ENCODE measurements at places on chromosomes 4 and X.

DNA sequence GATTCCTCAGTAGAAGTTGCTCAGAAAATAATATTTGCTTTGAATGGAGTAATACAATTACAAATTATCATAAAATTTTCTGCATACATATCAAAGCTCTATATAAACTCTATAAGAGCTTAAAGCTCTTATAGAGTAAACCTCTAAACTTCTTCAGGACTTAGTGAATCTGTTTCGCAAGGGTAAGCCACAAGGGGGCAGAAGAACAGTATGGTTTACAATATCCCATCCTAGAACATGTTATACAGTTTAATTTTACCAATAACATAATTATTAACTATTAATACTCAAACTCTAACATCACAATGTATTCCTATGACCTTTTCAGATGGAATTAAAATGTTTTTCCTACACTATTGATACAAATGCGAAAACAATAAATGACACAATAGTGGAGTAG is 33.8 kb upstream of the SPANXN1 start:
- no peak for DNase-seq

DNA sequence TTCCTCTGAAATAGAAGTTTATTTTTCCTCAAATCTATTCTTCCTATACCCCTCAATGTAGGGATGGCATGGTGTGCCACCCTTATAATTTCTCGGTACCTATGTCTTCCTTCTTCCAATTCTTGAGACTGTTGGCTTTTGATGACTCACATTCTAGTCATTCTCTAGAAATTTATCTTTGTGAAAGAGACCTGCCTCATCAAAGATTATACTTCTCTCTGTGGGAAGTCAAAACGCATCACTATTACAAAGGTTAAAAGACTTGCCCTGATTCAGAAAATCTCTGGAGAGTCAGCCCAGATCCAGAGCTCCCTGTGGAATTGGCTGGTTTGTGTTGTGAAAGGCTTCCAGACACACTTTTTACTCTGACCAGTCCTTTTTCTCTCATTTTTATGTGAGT is 65.9 kb upstream of the FSTL5 start:
- no peak for DNase-seq

DNA sequence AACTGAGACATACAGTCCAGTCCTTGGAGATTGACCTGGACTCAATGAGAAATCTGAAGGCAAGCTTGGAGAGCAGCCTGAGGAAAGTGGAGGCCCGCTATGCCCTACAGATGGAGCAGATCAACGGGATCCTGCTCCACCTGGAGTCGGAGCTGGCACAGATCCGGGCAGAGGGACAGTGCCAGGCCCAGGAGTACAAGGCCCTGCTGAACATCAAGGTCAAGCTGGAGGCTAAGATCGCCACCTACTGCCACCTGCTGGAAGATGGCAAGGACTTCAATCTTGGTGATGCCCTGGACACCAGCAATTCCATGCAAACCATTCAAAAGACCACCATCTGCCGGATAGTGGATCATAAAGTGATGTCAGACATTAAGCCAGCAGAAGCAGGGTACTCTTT is 20.4 kb upstream of the FRMPD3 start:
- no peak for DNase-seq

GRCh38 chr4:102430461-102430910 is 70.7 kb upstream of the NFKB1 start:
- DNase-seq: no peak

- no peak for DNase-seq
Measured at GRCh38 chr4:101411926-101412325, 64.6 kb upstream of the PPP3CA start.

GRCh38 chrX:65910899-65911298 is 129.0 kb downstream of the VSIG4 start:
- no peak for DNase-seq
